Psoas muscle (tissue), 8 donors: ENCODE measurements at places on chromosomes 6 and 20. TPM values are rescaled to one million over a fixed set of nuclear protein-coding genes. Genes with fewer than 3 reads are reported as not detected.

DNA sequence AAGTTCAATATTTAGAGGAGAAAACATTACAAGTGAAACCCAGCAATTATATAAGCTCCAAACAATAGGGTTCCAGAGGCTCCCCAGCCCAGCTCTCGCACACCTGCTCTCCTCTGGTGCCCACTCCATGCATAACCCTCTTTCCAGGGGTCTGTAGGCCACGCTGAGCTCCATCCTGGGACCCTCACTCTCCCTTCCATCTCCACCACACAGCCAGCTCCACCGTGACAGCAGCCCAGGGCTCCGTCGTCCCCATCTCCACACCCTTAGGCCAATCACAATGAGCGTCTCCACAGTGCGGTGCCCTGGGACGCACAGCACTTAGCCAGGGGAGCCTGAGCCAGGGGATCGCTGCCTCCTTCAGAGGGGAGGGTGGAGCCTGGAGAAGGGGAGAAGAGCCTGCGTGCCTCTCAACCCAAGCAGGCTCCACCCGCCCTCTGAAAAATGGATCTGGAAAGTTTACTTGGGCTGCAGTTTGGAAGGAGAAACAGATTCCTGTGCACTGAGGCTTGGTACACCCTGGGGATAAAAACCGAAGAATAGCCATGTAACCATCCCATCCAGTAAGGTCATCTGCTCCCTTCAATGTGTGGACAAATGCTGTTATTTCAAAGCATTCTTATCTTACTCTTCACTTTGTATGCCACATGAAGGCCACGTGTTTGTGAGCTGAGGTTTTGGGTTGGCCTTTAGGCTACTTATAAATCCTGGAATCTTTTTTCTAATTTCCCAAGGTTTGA is 72.4 kb upstream of the GGTLC1 start:
- DNase-seq, result no peak

- no peak for DNase-seq
Observed at GRCh38 chr6:159594750-159595117, 98.3 kb downstream of the SOD2 start.

DNA sequence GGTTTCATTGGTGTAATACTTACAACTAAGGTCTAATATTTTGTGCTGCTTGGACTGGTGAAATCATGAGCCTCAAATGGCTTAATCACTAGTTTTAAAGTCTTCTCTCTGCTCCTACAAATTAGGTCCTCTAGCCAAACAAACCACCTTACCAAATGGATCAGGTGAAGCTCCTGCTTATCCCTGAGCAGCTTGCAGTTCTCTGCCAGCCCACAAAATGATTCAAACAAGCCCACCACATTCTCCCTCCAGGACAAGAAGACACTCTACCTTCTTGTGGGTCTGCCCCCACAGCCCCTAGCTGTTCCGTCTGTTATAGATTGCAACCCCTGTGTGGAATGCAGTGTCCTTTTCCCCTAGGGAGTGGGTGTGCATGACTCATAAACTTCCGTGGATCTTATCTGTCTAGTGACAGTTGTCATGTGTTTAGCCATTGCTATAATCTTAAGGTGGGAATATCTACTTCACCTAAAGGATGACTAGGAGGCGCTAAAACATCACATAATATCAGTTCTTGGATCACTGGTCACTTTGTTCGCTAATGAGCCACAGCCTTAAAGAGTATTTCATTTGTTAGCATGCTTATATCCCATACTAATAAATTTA is 940.5 kb upstream of the MANEA start:
- no peak for DNase-seq

DNA sequence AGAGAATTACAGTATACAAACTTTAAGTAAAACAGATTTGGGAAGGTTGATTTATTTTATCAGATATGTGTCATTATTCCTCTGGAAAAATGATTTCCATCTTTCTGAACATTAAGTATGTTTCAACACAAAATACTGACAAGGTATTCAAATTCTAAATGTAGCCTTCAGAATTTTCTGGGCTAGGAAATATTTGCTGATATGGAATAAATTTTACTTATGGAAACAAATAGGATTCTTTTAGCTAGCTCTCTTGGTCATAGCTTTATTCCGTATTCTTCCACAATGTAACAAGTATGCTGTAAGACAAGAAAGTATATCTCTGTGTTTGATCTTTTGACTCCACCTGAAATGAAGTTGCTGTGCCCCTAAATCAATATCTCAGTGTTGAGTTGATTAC is 1125.2 kb upstream of the CITED2 start:
- no peak for DNase-seq

- no peak for DNase-seq
Observed at GRCh38 chr6:111530667-111531066, 47.6 kb upstream of the REV3L start.

GRCh38 chr20:23659989-23660837 is 22.5 kb upstream of the CST3 start:
- no peak for DNase-seq

- no peak for DNase-seq
Observed at GRCh38 chr6:155066361-155066760, 71.2 kb downstream of the TIAM2 start.

GRCh38 chr6:31383149-31383548 is 20.2 kb upstream of the MICA start:
- DNase-seq, result no peak

GRIK2 gene
- total RNA-seq, result 0.16 TPM

NAA20 gene
- 94.0 TPM for total RNA-seq

PLCB4 gene
- 6.7 TPM for total RNA-seq
